ENCODE measurements at places on chromosomes 13 and 19.

DNA sequence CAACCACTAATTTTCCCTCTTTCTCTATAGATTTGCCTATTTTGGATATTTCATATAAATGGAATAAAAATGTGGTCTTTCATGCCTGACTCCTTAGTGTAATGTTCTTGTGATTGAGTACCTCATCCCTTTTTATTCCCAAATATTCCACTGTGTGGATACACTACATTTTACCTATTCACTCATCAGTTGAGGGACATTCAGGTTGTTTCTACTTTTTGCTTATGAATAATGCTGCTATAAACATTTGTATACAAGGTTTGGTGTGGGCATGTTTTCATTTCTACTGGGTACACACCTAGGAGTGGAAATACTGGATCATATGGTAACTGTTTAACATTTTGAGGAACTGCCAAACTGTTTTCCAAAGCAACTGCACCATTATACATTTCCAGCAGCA is 5.1 kb upstream of the WBP4 start:
- DNase-seq: no peak

GRCh38 chr19:58556622-58557220 is 1.7 kb downstream of the UBE2M start:
- DNase-seq: no peak

- DNase-seq: no peak
Observed at GRCh38 chr13:31418186-31418585, 218.4 kb downstream of the B3GLCT start.

GRCh38 chr13:46202966-46203365 is 8.8 kb upstream of the LRRC63 start:
- no peak for DNase-seq

DNA sequence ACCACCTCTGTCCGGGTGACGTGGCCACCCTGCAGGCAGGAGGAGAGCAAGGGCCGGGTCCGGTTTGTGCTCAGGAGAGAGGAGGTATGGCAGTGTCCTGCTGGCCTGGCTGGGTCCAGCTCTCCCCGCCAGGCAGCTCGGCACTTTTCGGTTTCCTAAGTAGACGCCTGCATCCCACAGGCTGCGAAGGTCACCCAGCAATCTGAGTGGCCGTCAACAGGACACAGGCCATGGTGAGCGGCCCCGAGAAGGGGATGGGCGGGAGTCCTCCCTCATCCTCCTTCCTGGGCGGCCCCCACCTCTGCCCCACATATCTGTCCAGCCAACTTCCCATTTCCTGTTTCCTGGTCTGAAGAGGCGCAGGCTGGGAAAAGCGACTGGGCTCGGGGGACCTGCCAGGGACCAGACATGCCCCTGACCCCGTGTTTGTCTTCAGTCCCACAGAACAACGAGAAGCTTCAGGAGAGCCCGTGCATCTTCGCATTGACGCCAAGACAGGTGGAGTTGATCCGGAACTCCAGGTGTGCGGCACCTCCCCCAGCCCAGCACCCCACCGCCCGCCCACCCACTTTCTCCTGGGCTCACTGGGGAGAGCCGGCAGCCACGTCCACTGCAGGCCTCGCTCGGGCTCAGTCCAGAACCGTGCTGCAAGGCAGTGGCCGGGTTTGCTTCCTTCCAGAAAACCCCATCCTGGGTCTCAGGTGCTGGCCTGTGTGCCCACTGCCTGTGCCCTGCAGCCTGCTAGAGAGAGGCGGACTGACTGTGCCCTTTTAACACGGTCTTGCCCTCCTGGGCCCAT is 16.3 kb downstream of the PIAS4 start:
- DNase-seq: no peak

DNA sequence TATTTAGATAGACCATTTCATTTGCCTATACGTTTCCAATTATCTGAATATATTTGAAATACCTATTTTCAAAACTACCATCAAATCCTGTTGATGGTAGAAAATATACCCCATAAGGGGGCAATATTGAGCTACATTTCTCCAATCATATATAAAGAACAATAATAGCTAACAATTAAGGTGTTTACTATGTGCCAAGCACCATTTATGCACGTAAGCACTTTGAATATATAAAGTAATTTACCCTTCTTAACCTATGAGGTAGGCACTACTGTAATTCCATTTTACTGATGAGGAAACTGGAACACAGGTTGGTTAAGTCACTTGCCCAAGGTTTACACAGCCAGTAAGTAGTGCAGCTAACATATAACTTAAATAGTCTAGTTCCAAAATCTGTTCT is 79.2 kb downstream of the UBL3 start:
- DNase-seq: no peak

- DNase-seq: no peak
Observed at GRCh38 chr19:2345076-2345475, 15.0 kb upstream of the TMPRSS9 start.

- DNase-seq: no peak
Observed at GRCh38 chr13:112760931-112761330, 71.1 kb downstream of the ATP11A start.

DNA sequence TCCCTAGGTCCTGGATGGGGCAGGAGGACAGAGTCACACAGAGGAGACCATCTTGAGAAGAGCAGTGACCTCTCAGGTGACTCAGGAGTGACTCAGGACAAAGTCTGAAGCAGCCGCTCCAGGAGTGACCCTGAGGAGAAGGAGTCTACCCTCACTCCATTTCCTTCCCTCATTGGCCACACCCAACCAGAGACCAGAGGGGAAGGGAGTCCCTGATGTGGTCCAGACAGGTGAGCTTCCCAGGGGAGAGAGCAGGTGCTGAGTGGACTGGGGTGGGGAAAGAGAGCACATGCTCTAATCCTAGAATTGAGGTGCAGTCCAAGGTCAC is 75.5 kb upstream of the MEDAG start:
- no peak for DNase-seq

GRCh38 chr19:50647879-50648615 is 1.2 kb upstream of the C19orf81 start:
- no peak for DNase-seq

DNA sequence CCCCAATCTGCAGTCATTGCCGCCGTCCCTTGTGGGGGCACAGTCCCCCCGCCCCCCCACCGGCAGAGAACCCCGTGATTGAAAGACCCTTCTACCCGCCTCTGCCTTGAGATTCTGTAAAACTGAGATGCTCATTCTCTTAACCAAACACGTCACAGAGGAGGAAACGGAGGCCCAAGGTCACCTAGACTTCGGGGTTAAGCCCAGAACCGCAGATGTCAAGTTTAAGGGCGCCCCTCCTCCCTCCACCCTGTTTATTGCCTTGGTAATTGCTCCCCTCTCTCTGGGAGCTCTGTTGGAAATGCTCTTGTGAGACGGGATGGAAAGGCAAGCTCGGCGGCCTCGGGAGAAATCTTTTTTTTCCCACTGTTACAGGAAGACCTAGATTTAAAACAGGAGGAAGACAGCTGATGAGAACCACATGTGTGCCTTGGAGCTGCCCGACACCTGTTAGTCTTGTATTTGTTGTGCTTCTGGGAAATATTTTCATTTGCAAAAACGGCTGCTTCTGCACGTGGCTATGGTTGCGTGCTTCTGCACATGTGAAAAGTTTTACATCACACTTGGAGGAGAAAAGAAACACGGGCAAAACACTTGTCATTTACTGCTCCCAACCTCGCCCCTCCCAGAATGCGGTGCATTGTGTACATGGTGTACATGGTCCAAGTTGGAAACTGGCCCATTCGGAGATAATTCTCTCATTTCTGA is 1.1 kb upstream of the MED26 start:
- DNase-seq: no peak

DNA sequence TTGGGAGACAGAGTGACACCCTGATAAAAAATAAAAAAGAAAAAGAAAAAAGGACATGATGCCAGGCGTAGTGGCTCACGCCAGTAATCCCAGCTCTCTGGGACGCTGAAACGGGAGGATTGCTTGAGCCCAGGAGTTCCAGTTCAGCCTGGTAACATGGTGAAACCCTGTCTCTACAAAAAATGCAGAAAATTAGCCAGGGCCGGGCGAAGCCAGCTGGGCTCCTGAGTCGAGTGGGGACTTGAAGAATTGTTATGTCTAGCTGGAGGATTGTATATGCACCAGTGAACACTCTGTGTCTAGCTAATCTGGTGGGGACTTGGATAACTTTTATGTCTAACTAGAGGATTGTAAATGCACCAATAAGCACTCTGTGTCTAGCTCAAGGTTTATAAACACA is 32.3 kb downstream of the TMPRSS9 start:
- no peak for DNase-seq

All from activated CD4-positive, alpha-beta T cell treated with anti-CD3 and anti-CD28 coated beads, Interleukin-2, amount 50 U/mL, for 1 hour (primary cell).